ENCODE measurements at places on chromosomes 6 and 20. TPM values are rescaled to one million over a fixed set of nuclear protein-coding genes. Genes with fewer than 3 reads are reported as not detected.

GRCh38 chr20:50412069-50412468, 98.1 kb upstream of the PTPN1 start:
- DNase-seq, result no peak

SLC22A7 gene
- not detected for total RNA-seq

SLC22A3 gene
- total RNA-seq, result 3.2 TPM

RSPO3 gene
- total RNA-seq, result not detected

PGBD1 gene
- 10.5 TPM for total RNA-seq

All from GM23338 (cell line).